Activated naive CD4-positive, alpha-beta T cell (primary cell): ENCODE measurements at places on chromosomes 16 and 17.

DNA sequence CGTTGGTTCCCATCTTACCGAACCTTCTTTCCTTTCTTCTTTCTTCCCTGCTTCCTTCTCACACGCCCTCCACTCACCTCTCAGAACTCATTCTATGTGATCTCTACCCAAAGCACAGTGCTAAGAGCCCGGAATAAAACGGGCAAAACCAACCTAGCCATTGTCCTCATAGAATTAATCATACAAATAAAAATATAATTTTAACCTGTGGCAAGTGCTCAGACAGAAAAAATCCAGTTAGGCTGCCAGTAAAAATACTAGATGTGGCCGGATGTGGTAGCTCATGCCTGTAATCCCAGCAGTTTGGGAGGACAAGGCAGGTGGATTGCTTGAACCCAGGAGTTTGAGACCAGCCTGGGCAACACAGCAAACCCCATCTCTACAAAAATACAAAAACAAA lies 27.0 kb downstream of the BMERB1 start:
- no peak for DNase-seq

DNA sequence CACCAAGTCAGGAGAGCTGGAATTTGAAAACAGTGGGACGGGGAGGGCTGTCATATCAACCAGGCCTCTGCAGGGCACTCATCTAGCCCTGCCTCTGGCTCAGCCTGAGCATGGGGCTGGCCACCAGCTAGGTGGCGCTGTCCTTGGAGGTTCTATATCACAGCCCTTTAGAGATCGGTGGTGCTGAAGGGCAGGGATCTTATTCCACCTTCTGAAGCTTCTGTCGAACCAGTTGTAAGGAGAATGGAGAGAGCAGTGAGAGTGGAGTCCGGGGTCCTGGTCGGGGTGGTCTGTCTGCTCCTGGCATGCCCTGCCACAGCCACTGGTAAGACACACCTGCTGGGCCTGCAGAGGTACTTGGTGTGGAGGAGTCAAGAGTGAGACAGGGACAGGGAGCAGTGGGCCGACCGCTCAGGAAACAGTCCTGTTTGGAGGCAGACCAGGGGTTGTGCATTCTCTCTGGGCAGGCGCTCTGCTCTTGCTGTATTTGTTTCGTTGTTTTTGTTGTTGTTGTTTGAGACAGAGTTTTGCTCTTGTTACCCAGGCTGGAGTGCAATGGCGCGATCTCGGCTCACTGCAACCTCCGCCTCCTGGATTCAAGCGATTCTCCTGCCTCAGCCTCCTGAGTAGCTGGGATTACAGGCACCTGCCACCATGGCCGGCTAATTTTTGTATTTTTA lies at the start of gene CES3:
Gene CES3 (plus strand): TSS at position 202 of the 680 bp plus-strand sequence. CDS start 42 bp downstream, at position 244.
- peak; percentile 10 for DNase-seq

GRCh38 chr17:83111516-83112282 lies 32.3 kb downstream of the METRNL start:
- no peak for DNase-seq

DNA sequence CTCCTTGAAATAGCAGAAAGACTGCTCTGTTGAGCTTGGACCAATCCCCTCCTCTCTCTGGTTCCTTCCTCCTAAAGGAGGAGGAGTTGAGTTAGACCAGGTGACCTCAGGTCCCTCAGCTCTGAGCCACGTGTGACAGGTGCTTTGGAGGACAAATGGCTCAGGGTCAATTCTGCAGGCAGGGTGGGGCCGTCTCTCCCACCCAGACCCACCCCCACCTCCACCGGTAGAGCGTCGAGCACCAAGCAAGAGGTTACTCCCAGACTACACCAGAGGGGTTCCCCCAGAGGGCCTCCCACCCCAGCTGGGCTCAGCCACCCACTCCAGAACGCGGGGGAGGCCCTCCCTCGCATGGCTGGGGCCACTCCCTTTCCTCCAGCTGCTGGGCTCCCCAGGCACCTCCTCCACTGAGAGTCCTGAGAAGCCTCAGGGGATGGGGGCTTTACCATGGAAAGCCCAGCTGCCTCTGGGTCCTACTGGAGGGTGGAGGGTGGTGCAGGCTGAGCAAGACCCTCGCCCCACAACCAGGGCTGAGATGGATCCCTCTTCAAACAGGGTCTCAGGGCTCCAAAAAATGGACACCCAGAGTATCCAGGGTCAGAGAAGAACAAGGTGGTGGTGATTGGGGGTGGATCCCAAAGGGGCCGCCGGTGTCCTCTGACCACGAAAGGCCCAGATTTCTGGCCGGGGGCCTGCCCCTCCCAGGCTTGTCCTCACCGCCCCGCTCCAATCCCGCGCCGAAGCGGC lies 7.6 kb downstream of the MYO1C start:
- DNase-seq: peak; percentile 23

- no peak for DNase-seq
Observed at GRCh38 chr16:50304467-50305440, 38.4 kb downstream of the ADCY7 start.

DNA sequence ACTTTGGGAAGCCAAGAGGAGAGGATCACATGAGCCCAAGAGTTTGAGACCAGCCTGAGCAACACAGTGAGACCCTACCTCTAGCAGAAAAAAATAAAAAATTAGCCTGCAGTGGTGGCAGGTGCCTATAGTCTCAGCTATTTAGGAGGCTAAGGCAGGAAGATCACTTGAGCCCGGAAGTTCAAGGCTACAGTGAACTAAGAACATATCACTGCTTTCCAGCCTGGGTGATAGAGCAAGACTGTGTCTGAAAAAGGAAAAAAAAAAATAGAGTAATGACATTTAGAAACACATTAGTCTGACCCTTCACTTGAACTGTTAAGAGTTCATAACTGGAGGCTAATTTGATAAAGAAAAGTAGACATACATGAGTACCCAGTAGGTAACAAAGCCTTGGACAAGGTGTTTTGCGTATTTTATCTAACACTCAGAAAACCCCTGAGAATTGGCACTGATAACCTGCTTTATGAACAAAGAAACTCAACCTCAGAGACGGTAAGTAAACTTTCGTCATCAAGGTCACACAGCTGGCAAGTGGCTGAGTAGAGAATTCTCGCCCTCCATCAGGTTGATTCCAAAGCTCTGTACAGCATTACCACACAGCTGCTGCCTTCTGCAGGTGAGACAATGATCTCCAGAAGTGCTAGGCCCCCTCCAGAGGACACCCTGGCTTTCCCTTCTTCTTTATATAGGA lies 101.1 kb downstream of the SMG6 start:
- no peak for DNase-seq

DNA sequence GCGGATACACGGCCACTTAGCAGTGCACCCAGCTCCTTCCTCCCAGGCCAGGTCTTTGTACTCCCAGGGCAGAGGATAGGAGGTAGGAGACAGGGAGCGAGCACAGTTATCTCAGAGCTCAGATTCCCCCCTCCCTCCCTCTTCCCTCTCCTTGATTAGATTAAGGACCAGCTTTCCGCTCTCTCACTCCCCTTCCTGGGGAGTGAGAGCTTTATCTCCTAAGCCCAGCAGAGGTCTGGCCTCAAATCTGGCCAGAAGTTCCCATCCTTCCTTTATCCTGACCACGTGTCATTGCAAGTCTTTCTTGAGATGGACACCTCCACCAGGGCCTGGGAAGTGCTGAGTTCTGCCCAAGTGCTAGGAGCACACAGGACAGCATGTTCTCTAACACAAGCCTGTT lies 5.1 kb downstream of the ARL4D start:
- no peak for DNase-seq

- peak; percentile 82 for DNase-seq
Observed at GRCh38 chr17:80426671-80427326, 11.8 kb downstream of the ENDOV start.

GRCh38 chr16:82580298-82580890 lies 46.4 kb upstream of the CDH13 start:
- no peak for DNase-seq

DNA sequence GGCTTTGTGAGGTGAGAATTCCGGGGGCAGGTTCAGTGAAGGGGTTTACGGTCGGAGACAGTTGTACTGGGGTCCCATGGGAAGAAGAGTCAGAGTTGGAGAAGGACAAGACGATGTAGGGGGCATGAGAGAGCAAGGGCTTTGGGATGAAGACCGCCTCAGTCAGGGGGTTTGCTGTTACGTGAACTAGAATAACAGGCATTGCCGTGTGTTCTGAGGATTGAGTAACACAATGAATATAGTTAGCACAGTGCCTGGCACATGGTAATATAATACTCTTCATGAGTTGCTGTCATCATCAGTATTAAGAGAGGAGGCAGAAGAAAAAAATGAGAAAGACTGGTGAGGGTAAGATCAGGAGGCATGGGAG lies 577 bp downstream of the ZNF646 start:
- no peak for DNase-seq

- DNase-seq: no peak
Observed at GRCh38 chr16:50559342-50559741, 11.1 kb downstream of the NKD1 start.

DNA sequence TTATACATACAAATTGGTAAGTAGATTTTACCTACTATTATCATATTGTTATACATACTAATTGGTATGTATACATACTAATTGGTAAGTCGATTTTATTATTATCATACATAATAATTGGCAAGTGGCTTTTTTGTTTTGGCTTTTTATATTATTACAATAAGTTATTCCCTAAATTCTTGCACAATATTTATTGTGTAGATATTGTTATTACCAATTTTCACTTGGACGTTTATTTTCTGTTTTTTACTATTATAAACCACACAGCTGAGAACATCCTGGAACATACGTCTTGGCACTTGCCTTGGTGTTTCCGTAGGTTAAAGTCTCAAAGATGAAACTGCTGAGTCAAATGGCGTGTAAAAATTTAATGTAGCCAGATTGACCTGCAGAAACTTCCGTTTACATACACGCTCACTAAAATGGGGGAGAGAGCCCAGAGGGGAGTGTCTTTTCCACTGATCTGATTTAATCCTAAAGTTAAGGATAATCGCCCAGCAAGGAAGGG lies 18.9 kb downstream of the GNGT2 start:
- DNase-seq: no peak

GRCh38 chr16:55189224-55189623 lies 134.8 kb upstream of the IRX6 start:
- DNase-seq: no peak

DNA sequence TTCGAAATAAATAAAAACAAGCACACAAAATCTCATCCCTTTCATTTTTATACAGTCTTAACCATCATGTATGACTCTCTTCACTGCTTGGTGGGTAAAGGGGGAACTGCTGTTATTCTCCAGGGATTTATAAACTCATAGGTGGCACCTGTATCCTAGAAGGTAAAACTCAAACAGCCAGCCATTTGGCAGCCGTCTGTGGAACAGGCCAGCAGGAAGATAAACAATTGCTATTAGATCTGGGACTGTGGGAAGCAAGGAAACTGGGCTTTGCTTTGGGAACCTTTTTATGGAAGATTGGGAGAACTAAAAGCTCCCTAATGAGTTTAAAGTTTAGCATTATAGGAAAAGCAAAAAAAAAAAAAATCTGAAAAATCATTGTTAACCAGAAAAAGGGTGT lies 126.0 kb downstream of the TANGO6 start:
- no peak for DNase-seq

DNA sequence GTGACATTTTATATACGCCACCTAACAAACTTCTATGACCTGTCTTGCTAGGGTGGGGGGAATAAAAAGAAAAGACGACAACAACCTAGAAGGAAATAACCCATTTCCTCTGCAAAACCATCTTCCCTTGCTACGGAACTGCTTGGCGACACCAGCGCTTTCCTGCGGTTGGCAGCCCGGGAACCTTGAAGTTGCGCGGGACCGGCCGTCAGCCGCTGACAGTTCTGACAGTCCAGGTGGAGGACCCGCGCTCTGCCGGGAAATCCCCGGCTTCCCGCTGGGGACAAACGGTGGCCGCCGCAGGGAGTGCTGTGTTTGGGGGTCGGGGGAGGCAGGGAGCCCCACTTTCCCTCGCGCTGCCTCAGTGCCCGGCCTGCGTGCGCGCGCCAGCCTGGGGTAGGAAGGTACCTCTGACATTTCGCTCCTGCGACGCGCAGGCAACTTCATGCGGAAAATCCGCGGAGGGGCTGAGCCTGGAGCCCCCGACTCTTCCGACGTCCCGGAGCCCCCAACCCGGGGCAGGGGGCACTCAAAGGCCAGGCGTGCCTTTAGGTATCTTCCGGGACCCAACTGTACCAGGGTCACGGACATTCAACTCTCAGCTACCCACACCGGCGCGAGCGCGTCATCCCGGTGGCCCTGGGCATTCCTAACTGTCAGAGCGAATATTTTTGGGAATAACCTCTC lies 516 bp downstream of the SLC16A6 start:
- DNase-seq: no peak

GRCh38 chr17:2904135-2904534 lies 107.9 kb downstream of the RAP1GAP2 start:
- DNase-seq: no peak
